ENCODE measurements at places on chromosomes 2 and 18. TPM values are rescaled to one million over a fixed set of nuclear protein-coding genes. Genes with fewer than 3 reads are reported as not detected.

GRCh38 chr18:57466307-57466706 is 31.1 kb downstream of the ONECUT2 start:
- DNase-seq = no peak

GRCh38 chr2:236229186-236229585 is 35.0 kb downstream of the ASB18 start:
- DNase-seq = no peak

DNA sequence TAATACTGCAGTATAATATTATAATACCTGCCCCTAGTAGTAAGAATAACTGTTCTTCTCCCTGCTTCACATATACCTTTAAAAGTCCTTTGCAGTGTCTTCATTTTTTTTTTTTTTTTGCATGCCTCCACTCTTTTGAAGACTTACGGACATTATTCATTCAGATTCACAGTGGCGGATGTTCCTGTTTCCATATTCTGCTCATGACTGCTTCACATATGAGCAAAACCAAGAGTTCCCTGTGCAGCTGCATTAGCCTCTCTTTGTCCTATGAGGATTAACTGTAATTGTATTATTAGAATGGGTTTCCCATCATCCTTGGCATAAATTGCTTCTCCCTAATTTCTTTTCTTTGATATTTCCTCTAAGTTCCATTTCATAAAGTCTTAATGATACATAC is 12.8 kb downstream of the IL18RAP start:
- no peak for DNase-seq

DNA sequence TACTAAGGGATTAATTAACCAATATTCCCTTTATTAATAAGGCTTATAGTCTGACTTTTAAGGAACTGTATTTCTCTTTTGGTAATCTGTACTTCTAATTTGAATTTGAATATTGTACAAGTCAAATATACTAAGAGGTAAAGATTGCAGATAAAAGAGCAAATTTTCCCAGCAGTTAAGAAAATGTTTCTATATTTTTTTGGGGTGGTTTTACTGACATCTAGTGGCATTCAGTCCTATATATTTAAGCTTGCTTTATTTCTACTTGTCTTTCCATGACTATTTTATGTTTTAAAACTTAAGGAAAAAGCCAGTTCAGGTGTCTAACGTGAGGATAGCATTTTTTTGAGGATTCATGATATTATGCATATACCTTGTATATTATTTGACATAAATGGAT is 41.6 kb downstream of the TDRD15 start:
- no peak for DNase-seq

DCDC2C gene
- total RNA-seq = not detected

OSBPL6 gene
- 4.2 TPM for total RNA-seq

GRCh38 chr2:79259296-79259695 is 99.7 kb upstream of the REG3A start:
- DNase-seq = no peak

CRYGD gene
- total RNA-seq = not detected

ERICH2 gene
- total RNA-seq = not detected

- no peak for DNase-seq
Measured at GRCh38 chr18:42296192-42296591, 341.2 kb downstream of the PIK3C3 start.

CLEC4F gene
- total RNA-seq = not detected

- no peak for DNase-seq
Measured at GRCh38 chr2:176612736-176613135, 343.5 kb downstream of the MTX2 start.

GRCh38 chr2:42935692-42936671 is 143.6 kb upstream of the HAAO start:
- DNase-seq = peak; percentile 59

DNA sequence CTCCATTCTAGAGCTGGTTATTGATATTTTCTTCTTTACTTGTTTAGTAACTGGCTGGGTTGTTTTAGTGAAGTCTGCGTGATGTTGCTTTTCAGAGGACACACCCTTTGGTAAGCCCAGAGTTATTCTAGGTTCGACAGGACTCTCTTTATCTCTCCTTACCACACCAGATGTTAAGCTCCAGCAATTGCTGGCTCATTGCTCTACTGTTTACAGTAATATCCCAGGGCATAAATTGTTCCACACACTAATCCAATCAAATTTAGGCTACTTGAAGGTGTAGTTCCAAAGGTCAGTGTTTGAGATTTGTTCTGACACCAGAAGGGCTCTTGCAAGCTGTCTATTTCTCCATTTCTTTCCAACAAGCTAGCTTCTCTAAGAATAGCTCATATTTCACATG is 506.6 kb downstream of the NR4A2 start:
- DNase-seq = no peak

MAPK4 gene
- total RNA-seq = 18.6 TPM

RGPD3 gene
- 0.08 TPM for total RNA-seq

COLEC12 gene
- 4.9 TPM for total RNA-seq

GRCh38 chr2:43460611-43461365 is 135.1 kb downstream of the THADA start:
- DNase-seq = no peak

- no peak for DNase-seq
Measured at GRCh38 chr2:20934236-20934635, 109.6 kb downstream of the APOB start.

FAM110C gene
- total RNA-seq = 1.6 TPM

- no peak for DNase-seq
Measured at GRCh38 chr2:19786408-19787058, 115.2 kb downstream of the TTC32 start.

HOXD10 gene
- not detected for total RNA-seq

CHPF gene
- 196 TPM for total RNA-seq

ITGB6 gene
- total RNA-seq = 1.4 TPM

RND3 gene
- 40.1 TPM for total RNA-seq

- DNase-seq = peak; percentile 31
Measured at GRCh38 chr2:88885275-88885674, 193.8 kb downstream of the RPIA start.

DNA sequence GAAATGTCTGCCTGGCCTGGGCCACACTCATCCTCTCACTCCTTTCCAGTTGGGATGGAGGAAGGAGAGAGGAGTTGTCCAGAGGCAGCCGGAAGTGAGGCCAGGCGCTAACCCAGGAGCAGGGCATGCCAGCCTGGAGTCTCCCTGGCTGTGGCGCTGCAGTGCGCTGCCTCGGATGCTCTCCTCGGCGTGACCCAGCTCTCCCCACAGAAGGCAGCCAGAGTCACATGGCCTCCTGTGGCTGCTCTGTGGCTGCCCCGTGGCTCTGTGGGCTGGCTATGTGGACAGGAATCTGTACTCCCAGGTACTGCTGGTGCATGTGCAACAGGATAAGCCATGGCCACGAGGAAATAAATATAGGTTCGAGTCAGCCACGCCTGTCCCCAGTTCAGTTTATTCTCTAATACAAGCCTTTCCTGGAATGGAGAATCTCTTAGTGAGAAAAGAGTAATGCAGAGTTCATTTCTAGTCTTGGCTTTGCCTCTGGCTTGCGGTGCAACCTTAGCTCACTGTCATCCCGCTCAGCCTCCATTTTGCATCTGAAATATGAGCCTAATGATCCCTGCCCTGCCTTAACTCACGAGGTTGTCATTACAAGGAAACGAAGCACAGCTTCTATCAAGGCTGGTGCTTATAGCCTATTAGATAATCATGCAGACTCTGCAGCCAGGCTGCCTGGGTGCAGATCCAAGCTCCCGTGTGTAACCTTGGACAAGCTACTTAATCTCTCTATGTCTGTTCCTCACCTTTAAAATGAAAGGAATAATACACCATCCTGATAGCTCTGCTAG is 106.3 kb downstream of the ANTXR1 start:
- no peak for DNase-seq

DNA sequence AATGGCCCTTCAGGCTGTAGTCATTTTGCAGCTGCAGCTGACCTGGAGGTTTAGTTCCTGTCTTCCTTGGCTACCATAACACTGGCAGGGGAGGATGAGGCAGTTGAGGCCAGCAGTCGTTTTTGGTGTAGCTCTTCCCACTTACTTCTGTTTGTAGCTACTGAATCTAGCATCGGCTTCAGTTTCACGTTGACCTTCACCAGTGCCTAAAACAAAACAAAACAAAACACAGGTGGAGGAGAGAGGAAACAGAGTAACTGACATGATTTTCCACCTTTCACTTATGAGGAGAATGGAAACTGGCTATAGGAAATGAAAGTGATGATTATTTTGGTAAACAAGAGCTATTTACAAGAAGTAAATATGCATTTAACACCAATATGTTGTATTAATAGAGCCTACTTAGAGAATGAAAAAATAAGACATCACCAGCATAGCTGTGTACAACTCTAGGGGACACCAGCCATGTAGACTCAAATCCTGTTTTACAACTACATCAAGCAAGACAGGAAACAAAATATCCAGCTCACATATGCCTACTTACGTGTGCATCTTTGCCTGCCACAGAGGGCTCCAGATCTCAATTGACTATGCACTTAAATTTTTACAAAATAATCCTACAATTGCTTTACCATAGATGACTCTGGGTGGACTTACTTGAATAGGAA is 236.9 kb downstream of the AGPS start:
- DNase-seq = no peak

DNA sequence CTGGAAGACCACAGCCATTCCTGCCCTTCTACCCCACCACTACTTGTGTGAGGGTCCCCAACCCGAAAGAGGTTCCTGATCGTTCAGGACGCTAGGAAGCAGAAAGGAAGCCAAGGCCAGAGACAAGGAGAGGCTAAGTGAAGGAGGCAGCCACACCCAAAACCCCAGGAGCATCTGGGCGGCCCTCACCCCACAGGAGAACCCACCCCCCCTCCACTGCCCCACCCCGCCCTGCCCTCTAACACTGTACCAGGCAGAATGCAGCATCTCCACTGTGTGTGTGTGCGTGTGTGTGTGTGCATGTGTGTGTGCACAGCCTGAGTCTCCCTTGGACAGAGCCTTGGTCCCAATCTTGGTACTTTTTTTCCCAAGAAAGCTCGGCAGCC is 207.5 kb upstream of the HAAO start:
- no peak for DNase-seq

GRCh38 chr2:96113367-96113677 is 3.0 kb downstream of the ADRA2B start:
- DNase-seq = no peak

GRCh38 chr18:43238429-43238828 is 38.9 kb downstream of the SYT4 start:
- no peak for DNase-seq

GRCh38 chr2:127410871-127411652 is 7.2 kb upstream of the PROC start:
- DNase-seq = no peak

FOXD4L1 gene
- not detected for total RNA-seq

XRCC5 gene
- 144 TPM for total RNA-seq

LRRC30 gene
- not detected for total RNA-seq

KIF1A gene
- total RNA-seq = 3.5 TPM

DNA sequence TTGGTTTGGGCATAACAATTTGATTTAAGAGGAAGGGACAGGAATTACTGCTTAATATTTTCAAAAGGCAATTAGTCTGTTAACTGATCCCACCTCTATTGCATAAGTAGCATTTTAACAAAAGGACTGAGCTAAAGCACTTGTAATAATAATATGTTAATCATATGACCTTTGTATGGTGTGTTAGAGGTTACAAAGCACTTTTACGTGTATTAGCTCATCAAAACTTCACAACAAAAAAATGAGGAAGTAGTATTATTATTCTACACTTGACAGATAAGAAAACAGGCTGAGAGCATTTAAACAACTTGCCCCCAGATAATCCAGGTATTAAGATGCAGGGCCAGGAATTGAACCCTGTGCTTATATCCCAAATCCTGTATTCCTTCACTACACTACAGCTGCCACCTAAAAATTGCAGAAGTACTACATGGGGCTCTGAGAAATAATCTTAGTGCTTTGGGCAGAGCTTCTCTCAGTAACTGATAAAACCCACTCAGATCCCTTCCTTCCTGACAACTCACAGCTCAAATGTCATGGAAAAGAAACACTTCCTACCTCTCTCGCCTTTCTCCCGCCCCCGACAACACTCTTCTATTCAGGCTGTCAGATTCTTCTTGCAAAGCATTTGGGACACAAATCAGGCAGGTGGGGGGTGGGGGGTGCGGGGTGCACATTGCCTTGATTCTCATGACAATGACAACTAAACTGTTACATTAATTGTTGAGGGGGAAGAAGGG is 20.7 kb upstream of the KCTD1 start:
- DNase-seq = no peak

GRCh38 chr2:44290261-44290660 is 15.0 kb downstream of the SLC3A1 start:
- no peak for DNase-seq

CCDC74B gene
- 0.87 TPM for total RNA-seq

GRCh38 chr2:166487171-166487570 is 6.9 kb downstream of the SCN7A start:
- DNase-seq = no peak

TRAPPC8 gene
- 28.9 TPM for total RNA-seq

GRCh38 chr18:70031221-70031620 is 83.5 kb upstream of the CD226 start:
- DNase-seq = no peak

GRCh38 chr2:133774654-133775015 is 206.4 kb upstream of the NCKAP5 start:
- DNase-seq = peak; percentile 28

- no peak for DNase-seq
Measured at GRCh38 chr2:143355870-143356269, 226.7 kb downstream of the ARHGAP15 start.

GRCh38 chr2:2007551-2008501 is 263.5 kb upstream of the PXDN start:
- DNase-seq = no peak
